DMS79 (cell line): ENCODE measurements at places on chromosomes 13 and 19.

- DNase-seq, result no peak
Measured at GRCh38 chr19:36254848-36255247, 39.9 kb downstream of the ZNF146 start.

- no peak for DNase-seq
Measured at GRCh38 chr13:106683179-106683578, 115.2 kb upstream of the ARGLU1 start.

DNA sequence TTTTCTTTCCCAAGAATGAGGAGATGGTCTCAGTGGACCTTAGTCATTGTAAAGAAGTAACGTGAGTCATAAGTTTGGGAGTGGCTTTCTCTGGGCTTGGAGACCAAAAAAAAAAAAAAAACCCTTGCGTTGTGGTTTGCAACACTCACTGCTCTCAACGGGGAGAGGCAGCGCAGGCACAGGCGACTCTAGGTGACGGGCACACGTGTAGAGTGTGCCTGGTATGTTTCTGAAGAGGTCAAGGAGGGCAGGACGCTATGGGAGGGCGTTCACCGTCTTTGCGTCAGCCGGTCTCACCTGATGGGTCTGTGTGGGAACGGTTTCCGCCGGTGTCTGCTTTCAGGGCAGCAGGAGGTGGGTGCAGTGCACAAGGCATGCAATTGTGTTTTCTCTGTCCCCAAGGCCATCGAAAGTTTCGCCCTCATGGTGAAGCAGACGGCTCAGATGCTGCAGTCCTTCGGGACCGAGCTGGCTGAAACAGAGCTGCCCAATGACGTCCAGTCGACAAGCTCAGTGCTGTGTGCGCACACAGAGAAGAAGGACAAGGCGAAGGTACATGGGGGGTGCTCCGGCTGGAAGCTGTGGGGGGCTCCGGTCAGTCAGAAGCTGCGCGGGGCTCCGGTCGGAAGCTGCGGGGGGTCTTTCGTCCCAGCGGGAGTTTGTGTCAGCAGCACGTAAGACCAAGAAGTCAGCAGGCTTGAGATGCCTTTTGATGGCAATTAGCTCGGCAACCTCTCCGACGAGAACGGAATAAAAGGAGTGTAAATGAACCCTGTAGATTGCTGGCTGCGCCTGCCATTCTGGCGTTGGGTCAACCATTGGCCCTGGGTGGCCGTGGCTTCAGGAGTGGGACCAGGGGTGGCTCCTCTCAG, 40.8 kb upstream of the F7 start:
- peak; percentile 90 for DNase-seq

GRCh38 chr19:57099199-57099661, 20.6 kb upstream of the USP29 start:
- DNase-seq, result no peak

GRCh38 chr13:29427937-29428309, 167.6 kb downstream of the SLC7A1 start:
- no peak for DNase-seq

DNA sequence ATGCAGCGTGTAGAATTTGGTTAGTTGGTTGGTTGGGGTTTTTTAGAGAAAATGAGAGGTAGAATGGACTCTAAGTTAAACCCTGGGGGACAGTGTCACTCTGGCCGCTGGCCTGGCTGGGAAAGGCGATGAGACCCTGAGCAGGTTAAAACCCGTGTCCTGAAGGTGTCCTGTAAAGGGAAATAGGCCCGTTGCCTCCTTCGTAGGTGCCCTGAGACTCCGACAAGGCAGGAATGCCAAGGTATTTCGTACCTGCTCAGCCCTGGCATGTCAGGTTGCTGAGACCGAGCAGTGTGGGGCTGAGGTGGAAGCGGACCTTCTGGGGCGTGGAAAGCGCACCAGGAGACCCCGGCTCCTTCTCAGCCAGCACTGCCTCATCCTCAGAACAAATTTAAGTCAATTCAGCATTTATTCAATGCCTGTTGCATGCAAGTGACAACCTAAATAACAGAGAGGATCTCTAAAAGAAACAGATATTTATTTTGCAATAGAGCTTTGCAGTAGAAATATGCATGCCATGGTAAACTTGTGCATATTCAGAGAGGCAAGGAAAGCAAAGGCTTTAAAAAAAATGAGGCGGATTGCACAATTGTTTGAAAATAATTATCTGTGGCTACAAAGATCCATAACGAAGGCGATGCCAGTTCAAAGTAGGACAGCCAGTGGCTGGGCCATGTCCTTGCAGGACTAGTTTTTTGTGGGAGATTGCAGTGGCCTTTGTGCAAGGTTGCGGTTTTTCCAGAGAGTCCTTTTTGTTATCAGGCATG, 1.4 kb upstream of the RAB20 start:
- DNase-seq, result no peak

GRCh38 chr13:44272692-44273091, 100.9 kb upstream of the SERP2 start:
- no peak for DNase-seq

DNA sequence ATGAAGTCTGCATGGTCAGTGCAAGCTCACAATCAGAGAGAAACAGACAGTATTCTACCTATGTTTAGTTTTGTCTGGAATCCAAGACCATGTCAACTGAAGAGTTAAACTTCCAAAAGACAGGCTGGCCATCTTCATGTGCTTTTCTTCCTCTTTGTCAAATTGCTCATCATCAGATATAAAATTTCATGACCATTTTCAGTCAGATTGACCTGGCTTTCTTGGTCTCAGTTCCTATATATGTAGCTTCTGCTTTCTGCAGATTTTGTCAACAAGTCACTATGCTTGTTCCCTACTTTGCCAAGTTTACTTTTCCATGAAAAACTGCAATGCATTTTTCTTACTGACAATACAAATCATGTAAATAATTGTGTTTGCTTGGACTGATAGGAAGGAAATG, 13.9 kb downstream of the SLC46A3 start:
- no peak for DNase-seq
